ENCODE measurements at places on chromosomes 2 and 18. TPM values are rescaled to one million over a fixed set of nuclear protein-coding genes. Genes with fewer than 3 reads are reported as not detected.

Gene PROKR1
- 2.8 TPM for total RNA-seq

Gene CCNYL1
- 21.0 TPM for total RNA-seq

Gene MAP3K19
- total RNA-seq, result 1.6 TPM

Gene PLCD4
- 2.2 TPM for total RNA-seq

Gene C1QL2
- 1.6 TPM for total RNA-seq

Gene OR6B2
- total RNA-seq, result not detected

Gene SMYD1
- total RNA-seq, result not detected

Gene CDH19
- not detected for total RNA-seq

Gene CNRIP1
- total RNA-seq, result 100 TPM

Gene CYRIA
- total RNA-seq, result 199 TPM

Gene CCDC121
- 4.1 TPM for total RNA-seq

Gene PROC
- total RNA-seq, result not detected

Gene SNTG2
- 8.5 TPM for total RNA-seq

Gene DSC3
- total RNA-seq, result 0.31 TPM

Gene RSAD2
- 5.9 TPM for total RNA-seq

Gene RUFY4
- not detected for total RNA-seq

Gene CTAGE1
- total RNA-seq, result not detected

Gene CDH20
- total RNA-seq, result 5.9 TPM

Gene DAPL1
- not detected for total RNA-seq

Gene HSBP1L1
- total RNA-seq, result 2.2 TPM

Gene SH2D6
- total RNA-seq, result 0.94 TPM
